ENCODE measurements at places on chromosomes 7 and 10. TPM values are rescaled to one million over a fixed set of nuclear protein-coding genes. Genes with fewer than 3 reads are reported as not detected.
A peak's percentile ranks its signal among the peaks of the same experiment; 100 is the strongest.

GRCh38 chr10:125982260-125982948 is 86.0 kb downstream of the FANK1 start:
- DNase-seq, result peak; percentile 72

The FAM180A gene
- polyA plus RNA-seq, result not detected

The ZNF425 gene
- 6.1 TPM for polyA plus RNA-seq

The ACSM6 gene
- 0.14 TPM for polyA plus RNA-seq

The CPA5 gene
- polyA plus RNA-seq, result not detected
